ENCODE measurements at places on chromosomes 5 and 9.

GRCh38 chr9:133273098-133273497 is 1.9 kb downstream of the ABO start:
- DNase-seq: no peak

DNA sequence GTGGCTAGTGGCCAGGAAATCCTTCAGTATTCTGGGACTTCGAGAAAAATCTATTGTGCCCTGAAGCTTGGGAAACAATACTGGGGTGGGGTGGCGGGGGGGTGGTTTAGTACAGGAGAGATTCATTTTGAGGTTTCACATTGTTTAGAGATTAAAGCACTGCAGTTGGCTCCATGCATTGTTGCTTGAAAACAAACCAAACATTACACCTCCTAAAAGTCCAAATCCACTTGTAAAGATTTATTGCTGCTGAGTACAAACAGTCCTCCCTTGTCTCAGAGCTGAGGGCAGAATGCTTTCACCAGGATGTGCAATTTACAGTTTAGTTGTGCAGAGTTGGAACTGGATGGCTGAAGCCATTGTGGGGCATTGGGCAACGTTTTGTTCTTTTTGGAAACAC is 49.4 kb downstream of the GGTA1 start:
- DNase-seq: no peak

- DNase-seq: no peak
Measured at GRCh38 chr9:21683484-21684175, 118.8 kb upstream of the MTAP start.

- DNase-seq: peak; percentile 88
Measured at GRCh38 chr5:168801567-168801966, 222.4 kb upstream of the PANK3 start.

DNA sequence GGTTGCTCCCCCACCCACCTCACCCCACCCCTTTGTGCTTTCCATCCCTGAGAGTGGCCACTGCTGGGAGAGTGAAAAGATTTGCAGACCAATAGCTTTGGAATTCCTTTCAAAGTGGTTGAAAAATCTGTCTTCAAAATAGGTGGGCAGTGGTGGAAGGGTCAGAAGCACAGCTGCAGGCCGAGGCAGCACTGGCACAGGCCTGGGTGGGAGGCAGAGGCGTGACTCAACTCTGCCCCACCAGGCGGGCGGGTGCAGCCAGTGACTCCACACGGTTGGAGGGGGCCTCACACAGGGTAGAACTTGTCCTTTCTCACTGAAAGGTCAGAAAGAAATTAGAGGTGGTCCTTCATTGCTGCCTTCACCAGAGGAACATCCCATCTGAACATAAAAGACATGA is 214.9 kb upstream of the TBCA start:
- no peak for DNase-seq

GRCh38 chr5:146103594-146103993 is 1.8 kb downstream of the PLAC8L1 start:
- DNase-seq: no peak

DNA sequence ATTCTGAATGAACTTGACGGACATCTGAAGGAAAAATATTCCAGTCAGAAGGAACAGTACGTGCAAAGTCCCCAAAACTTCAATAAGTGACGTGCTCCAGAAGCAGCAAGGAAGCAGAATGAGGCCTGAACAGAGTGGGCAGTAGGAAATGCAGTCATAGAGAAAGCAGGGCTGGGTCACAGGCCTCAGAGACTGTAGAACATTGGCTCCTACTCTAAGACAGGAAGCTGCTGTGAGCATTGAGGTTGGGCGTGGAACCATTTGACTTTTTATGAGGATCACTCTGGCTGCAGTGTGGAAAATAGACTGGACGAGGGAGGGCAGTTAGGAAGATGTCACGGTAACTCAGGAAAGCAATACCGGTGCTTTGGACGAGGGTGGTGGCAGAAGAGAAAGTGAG is 64.0 kb downstream of the DOCK8 start:
- DNase-seq: no peak

GRCh38 chr9:5825223-5825622 is 7.7 kb downstream of the ERMP1 start:
- no peak for DNase-seq

- DNase-seq: no peak
Measured at GRCh38 chr9:84216151-84216550, 124.4 kb downstream of the SLC28A3 start.

GRCh38 chr5:35487233-35488025 is 130.2 kb upstream of the SPEF2 start:
- peak; percentile 27 for DNase-seq

DNA sequence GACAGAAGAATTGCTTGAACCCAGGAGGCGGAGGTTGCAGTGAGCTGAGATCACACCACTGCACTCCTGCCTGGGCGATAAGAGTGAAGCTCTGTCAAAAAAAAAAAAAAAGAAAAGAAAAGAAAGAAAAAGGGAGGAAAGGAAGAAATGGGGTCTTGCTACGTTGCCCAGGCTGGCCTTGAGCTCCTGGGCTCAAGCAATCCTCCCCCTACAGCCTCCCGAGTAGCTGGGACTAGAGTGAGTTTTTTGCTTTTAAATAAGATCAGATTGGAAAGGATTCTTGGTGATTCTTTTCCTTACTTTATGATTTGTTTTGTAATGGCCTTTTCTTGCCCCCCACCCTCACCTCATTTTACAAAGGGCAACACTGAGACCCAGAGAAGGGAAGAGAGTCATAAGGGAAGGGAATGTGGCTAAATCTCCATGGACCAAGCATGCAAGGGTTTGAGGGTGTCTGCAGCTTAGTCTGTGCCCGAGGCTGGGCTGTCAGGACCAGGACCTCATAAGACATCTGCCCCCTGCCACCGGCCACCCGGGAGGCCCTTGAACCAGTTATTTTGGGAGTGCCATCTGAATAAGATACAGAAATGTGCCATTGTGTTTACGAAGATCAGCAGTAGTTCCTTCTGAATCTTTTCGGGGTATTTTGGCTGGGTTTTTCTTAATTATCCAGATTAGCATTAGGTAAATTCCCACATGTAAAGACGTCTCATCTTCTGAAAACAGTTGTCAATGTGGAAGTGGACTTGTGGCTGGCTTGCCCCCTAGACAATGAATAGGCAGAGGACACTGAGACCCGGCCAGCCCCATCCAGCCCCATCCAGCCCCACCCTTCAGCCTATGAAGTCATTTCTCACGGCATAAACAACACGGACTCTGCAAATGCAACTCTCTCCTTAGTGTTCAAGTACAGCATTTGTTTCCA is 44.5 kb upstream of the GRHPR start:
- DNase-seq: no peak

GRCh38 chr5:82334856-82335255 is 56.7 kb upstream of the RPS23 start:
- DNase-seq: peak; percentile 97

DNA sequence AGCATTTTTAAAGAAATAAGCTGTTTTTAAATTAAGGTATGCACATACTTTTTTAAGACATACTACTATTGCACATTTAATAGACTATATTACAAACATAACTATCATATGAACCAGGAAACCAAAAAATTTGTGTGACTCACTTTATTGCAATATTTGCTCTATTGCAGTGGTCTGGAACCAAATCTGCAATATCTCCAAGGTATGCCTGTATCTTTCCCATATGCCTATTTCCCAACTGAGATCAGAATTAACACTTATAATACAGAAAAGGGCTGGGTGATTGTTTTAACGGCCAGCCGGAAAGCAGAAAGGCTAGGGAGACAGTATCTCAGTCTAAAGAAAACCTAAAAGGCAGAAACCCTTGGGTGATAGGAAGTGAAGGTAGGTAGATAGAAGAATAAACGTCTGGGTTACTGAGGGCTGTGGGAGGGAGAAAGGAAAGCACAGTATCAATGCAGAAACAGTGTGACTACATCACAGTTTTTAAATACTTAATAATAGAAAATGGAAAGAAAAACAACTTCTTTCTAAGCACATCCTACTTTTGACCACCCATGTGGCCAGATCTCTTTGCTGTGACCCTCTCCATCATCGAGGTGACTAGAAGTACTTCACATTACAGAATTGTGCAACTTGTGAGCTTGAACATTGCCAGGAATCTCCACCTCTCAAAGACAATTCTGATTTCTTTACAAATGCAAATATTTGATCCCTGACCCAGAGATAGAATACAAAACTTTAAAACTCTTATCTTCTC is 126.4 kb downstream of the LPAR1 start:
- peak; percentile 78 for DNase-seq

DNA sequence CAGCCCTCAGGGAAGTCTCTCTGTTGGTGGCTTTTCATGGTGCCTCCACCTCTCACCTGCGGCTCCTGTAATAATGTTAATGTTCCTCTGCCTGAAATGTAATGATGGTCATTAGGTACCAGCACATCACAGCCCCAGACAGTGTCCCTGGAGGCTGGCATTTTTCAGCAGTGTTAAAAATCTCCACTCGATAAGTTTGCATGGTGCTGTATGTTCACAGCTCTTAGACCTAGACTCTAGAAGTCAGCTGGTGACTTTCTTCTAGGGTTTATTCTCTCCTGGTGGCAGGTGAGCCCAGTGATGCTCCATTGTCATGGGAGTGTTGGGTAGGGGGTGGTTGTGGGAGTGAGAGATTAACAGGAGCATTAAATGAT is 53.1 kb downstream of the GPR107 start:
- DNase-seq: no peak

DNA sequence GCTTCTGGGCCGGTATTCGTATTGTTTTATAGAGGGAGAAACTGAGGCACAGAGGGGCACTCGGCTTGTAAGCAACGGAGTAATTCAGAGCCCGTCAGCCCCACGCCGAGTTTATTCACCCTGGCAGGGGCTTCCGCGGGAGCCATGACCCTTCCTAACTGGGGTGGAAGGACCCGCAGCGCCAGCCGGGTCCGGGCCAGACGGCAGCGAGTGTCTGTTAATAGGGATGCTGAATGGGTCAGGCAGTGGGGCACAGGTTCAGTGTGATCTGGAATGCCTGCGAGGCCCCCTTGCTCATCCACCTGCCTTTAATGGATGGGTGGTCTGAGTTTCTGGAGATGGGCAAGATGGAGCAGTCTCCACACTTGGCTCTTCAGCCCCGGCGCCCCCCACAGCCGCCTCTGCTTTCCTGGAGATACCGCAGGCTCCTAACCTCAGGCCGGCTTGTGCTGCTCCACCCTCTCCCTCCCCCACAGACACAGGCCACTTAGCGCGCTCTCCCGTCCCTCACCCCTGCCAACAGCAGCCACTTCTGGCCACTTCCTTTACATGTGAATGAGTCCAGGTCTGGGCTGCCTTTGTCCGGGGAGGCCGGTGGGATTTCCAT is 147.1 kb downstream of the ERCC6L2 start:
- DNase-seq: no peak

GRCh38 chr5:119200795-119201194 is 129.9 kb downstream of the DMXL1 start:
- DNase-seq: no peak

DNA sequence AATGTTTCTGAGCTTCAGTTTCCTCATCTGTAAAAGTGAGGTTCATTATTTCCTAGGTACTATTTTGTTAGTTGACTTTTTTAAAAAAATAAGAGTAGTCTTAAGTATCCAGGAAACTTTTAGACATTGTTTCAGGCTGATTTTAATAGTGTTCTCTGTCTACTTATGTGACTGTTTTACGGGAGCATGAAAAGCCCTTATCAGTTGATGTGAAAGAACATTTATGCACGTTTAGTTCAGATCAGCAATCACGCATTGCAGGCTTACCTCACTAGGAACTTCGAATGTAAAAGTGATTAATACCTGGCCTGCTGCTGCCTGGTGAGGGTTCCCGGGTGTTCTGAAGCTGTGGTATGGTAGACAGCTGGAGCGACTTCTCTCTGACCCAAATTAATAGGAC is 8.1 kb downstream of the SNX18 start:
- no peak for DNase-seq

GRCh38 chr5:157354800-157355199 is 88.9 kb downstream of the CYFIP2 start:
- DNase-seq: no peak

- no peak for DNase-seq
Measured at GRCh38 chr5:76074487-76075065, 8.6 kb upstream of the SV2C start.

DNA sequence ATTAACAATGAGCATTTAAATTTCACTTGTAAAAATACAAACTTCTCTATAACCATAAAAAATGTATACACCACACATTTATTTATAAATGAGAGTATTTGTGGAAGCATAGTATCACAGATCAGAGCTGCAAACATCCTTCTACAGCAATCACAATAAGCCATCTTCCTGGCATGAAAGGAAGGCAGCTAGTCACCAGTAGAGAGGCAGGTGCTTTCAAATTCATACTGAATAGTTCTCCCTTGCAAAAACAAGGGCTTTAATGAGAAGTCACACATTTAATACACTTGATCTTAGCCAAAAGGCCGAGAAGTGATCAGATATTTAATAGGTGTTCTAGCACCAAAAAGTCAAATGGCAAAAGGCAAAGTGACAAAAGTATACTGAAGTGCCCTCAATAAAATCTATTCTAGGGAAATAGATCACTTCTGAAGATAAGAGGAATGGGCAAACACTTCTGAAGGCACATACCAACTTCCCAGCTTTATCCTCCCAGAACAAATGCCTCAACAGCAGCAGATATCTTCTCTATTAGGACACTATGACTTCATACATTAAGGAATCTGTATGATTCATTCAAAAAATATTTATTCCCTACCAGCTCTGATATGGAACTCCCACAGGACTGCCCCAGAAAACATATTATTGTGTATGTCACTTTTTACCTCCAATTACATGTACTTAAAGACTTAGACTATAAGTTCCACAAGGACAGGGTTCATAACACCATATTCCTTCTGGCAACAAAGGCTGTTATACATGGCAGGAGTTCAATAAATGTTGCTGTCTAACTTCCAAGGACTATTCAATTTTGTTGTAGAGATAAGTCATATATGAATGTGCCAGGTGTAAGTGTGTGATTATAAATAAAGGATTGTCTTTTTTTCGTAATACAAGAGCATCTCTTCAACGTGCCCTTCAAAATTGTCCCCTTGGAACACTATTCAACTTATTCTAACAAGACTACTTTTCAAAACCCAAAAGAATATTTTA is 31.7 kb downstream of the MAPKAP1 start:
- peak; percentile 88 for DNase-seq

GRCh38 chr9:92663951-92664350 is 6.0 kb downstream of the IPPK start:
- DNase-seq: no peak

- no peak for DNase-seq
Measured at GRCh38 chr5:111703662-111704061, 53.3 kb downstream of the NREP start.

GRCh38 chr5:55162666-55163065 is 2.7 kb downstream of the GPX8 start:
- DNase-seq: no peak

- peak; percentile 58 for DNase-seq
Measured at GRCh38 chr5:83567741-83568140, 96.2 kb downstream of the VCAN start.

- DNase-seq: no peak
Measured at GRCh38 chr5:138024117-138024516, 8.8 kb downstream of the FAM13B start.
